ENCODE measurements at places on chromosomes 16 and 17. TPM values are rescaled to one million over a fixed set of nuclear protein-coding genes. Genes with fewer than 3 reads are reported as not detected.

DNA sequence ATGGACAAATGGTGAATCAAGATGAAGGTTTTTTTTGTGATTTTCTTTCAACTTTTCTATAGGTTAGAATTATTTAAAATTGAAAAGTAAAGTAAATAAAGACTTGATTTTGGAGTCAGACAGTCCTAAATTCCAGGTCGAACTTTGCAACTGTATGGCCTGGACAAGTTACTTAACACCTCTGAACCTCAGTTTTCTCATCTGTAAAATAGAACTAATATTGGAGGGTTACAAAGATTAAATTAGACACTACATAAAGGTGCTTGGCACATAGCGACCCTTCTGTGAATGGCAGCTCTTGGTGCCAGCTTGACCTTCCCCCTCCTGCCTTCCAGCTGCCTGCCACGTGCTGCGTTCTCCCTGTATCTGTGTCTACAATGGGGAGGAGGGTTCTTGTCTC is 3.0 kb downstream of the RSAD1 start:
- no peak for DNase-seq

Gene CDH8
- 1.3 TPM for total RNA-seq

Gene OR1E1
- total RNA-seq = not detected

- no peak for DNase-seq
These were observed 1.2 kb upstream of the EFNB3 start for GRCh38 chr17:7703584-7704479.

Gene GUCY2D
- total RNA-seq = not detected

GRCh38 chr16:12546918-12547607 is 256.6 kb downstream of the CPPED1 start:
- DNase-seq = no peak

DNA sequence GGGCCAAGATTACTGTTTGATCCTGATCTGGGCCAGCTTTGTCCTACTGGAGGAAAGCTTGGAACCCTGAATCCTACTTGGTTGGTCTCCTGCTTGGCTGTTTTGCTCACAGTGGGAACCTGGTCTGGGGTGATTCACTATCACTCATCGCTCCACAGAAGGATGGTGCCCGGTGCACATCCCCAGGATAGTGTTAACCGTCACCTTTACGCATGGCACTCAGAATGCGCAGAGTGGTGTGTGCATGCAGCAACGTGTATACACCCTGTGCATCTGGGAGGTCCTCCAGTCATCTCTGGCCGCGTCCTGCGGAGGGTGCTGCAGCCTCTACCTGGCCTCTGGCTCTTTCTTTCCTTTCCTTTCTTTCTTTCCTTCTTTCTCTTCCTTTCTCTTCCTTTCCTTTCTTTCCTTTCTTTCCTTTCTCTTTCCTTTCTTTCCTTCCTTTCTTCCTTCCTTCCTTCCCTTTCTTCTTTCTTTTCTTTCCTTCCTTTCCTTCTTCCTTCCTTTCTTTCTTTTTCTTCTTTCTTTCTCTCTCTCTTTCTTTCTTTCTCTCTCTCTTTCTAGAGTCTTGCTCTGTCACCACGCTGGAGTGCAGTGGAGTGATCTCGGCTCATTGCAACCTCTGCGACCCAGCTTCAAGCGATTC is 13.1 kb downstream of the SOCS3 start:
- no peak for DNase-seq
